ENCODE measurements at places on chromosomes 7 and 10. TPM values are rescaled to one million over a fixed set of nuclear protein-coding genes. Genes with fewer than 3 reads are reported as not detected.

The SFRP5 gene
- 8.7 TPM for total RNA-seq

The PDAP1 gene
- 93.2 TPM for total RNA-seq

The EBF3 gene
- total RNA-seq, result 6.2 TPM

The ASIC3 gene
- total RNA-seq, result 5.3 TPM

The SEMA3E gene
- total RNA-seq, result 0.27 TPM

The STEAP4 gene
- 15.7 TPM for total RNA-seq

The GPR15LG gene
- not detected for total RNA-seq

The BICC1 gene
- total RNA-seq, result 5.7 TPM

The ADAM8 gene
- 1.4 TPM for total RNA-seq

The FAM180A gene
- 19.7 TPM for total RNA-seq

The NYAP1 gene
- 0.38 TPM for total RNA-seq

The C7orf57 gene
- total RNA-seq, result not detected

The RBP4 gene
- 1.1 TPM for total RNA-seq

The FAM25C gene
- not detected for total RNA-seq

The ADAMTS14 gene
- total RNA-seq, result 0.47 TPM

The TMEM26 gene
- total RNA-seq, result 0.30 TPM

The CABCOCO1 gene
- total RNA-seq, result not detected

The TMEM213 gene
- not detected for total RNA-seq

The IFIT1B gene
- total RNA-seq, result not detected

The PRSS2 gene
- total RNA-seq, result not detected

The PLCE1 gene
- total RNA-seq, result 11.2 TPM

The SDK1 gene
- 1.3 TPM for total RNA-seq

The GARIN1A gene
- 1.6 TPM for total RNA-seq

The ABCC2 gene
- 0.22 TPM for total RNA-seq

The GTF2IRD2 gene
- 13.5 TPM for total RNA-seq

The SFR1 gene
- 6.0 TPM for total RNA-seq

The MKI67 gene
- 1.2 TPM for total RNA-seq

The ASZ1 gene
- not detected for total RNA-seq

The SLC39A12 gene
- total RNA-seq, result not detected

The HMX2 gene
- not detected for total RNA-seq

The C10orf88 gene
- total RNA-seq, result 5.6 TPM

The CYP2C9 gene
- total RNA-seq, result not detected

The GNG11 gene
- total RNA-seq, result 29.6 TPM

The ITIH5 gene
- total RNA-seq, result 10.8 TPM

The CALML3 gene
- not detected for total RNA-seq

The ELAPOR2 gene
- 3.9 TPM for total RNA-seq

The UNC5B gene
- 15.6 TPM for total RNA-seq

The PDGFA gene
- 26.0 TPM for total RNA-seq

The PKD2L1 gene
- total RNA-seq, result not detected

The MYL10 gene
- not detected for total RNA-seq

The SPDYE1 gene
- total RNA-seq, result not detected

The ITPRID1 gene
- not detected for total RNA-seq

The PNLIPRP3 gene
- total RNA-seq, result not detected

The ARID5B gene
- total RNA-seq, result 13.7 TPM

Measured in left ventricle myocardium inferior (tissue), 1 donor.